ENCODE measurements at places on chromosomes 13 and 19.

DNA sequence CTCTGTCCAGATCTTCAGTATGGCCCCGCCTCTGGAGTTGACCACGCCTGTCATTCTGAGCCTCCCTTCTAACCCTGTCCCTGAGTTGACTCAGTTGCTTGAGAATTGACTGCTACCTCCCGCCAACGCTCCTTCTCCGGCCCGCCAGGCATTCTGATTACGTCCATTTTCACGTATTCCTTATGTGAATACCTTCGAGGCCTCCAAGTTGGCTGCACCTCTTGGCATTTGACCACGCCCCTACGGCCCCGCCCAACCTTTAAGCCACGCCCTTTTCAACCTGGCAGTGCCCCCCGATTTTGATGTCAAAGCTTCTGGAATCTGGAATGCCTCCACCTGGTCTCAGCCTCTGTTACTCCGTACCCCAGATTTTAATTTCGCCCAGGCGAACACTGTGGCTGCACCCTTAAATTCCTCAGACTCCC lies 1.7 kb upstream of the EML2 start:
- DNase-seq = no peak

GRCh38 chr13:62033934-62034333 lies 618.3 kb upstream of the PCDH20 start:
- DNase-seq = no peak

GRCh38 chr13:50195045-50195444 lies 179.8 kb downstream of the KCNRG start:
- no peak for DNase-seq

DNA sequence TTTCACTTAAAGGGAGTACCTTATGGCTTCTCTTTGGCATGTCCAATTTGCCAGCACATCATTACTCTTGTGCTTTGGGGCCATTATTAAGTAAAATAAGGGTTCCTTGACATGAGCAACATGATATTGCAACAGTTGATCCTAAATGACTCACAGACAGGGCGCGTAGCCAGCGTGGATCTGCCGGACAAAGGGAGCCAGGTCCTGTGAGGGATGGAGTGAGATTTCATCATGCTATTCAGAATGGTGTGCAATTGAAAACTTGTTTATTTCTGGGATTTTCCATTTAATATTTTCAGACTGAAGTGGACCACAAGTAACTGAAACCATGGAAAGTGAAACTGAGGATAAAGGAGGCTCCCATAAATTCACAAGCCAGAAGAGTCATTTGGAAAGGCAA lies 48.6 kb upstream of the WASF3 start:
- no peak for DNase-seq

DNA sequence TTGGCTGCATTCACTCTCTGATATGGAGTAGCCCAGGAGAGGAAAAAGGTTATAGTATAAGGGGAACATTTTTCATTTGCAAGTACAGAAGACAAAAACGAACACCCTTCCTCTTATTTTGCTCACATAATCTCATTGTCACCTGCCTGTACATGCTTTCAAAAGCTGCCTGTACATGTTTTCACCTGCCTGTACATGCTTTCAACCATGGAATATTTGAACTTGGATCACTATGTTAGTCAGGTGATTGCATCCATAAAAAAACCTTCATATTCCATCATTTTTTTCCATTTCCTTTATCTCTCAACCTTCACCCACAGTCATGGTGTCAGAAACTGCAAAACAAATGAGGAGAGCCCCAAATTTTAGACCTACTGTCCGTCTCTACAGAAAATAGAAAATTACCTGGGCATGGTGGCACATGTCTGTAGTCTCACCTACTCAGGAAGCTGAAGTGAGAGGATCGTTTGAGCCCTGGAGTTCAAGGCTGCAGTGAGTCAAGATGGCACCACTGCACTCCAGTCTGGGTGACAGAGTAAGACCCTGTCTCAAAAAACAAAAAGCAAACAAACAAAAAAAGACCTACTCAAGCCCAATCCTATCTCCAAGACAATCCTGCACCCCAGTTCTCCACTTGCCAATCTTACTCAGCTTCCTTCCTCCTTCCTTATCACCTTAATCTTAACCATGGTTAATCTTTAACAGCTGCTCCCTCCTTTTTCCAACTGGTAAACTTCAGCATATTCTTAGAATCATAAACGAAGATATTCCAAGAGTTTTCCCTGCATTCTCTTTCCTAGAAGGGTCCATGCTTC lies 11.6 kb downstream of the IGFL2 start:
- DNase-seq = no peak

DNA sequence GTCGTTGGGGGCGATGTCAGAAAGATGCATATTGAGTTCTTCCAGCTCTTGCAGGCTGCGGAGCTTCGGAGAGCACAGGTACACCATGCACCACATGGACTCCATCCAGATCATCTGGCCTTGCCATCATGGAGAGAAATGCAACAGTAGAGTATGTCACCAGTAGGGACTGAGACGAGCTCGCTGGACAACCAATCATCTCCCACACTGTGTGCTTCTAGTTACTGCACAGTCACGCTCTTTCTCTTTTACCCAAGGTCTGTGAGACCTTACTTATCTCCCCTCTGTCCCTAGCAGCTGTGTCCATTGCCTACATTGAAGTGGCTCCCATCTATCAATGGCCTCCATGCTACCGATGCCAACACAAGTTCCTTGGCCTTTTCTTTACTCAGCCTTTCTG lies 90.5 kb downstream of the C13orf42 start:
- DNase-seq = no peak

GRCh38 chr13:75715601-75716523 lies 79.7 kb downstream of the LMO7 start:
- no peak for DNase-seq

DNA sequence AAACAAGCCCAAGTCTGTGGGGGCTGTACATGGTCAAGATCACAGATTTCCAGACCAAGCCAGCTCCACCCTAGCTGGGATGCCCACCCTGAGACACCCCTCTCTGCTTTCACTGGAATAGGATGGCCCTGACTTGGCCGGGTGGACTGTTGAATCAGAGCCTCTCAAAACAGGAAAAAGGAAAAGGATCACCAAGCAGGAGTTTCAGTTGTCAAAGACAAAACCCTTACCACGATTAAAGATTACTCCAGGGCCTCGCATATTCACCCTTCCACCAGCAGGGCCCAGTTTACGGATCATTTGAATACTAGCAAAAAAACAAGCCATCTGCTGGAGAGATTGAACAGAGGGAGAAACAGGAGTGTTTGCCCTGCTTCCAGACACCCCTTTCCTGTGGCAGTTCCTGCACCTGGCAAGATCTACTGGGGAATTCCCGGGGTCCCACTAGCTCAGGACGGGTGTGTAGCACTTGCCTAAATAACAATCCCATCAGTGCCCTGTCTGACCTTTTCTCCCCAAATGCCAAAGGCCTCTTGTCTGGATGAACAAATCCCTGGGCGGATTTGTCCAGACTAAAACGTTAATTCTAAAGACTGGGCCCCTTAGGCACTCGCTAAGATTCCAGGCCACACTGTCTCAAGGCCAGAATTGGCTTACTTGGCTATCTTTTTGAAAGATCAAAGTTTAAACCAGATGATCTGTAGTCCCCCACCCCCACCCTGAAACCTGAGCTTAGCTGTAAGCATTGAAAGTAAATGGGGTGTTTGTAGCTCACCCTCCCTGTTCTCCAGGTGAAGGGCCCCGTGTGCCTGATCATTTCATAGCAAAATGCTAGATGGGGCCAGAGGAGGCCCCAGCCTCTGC lies 38.4 kb downstream of the ACTN4 start:
- no peak for DNase-seq

- no peak for DNase-seq
These were observed 7.1 kb upstream of the DPP9 start for GRCh38 chr19:4730740-4731171.

DNA sequence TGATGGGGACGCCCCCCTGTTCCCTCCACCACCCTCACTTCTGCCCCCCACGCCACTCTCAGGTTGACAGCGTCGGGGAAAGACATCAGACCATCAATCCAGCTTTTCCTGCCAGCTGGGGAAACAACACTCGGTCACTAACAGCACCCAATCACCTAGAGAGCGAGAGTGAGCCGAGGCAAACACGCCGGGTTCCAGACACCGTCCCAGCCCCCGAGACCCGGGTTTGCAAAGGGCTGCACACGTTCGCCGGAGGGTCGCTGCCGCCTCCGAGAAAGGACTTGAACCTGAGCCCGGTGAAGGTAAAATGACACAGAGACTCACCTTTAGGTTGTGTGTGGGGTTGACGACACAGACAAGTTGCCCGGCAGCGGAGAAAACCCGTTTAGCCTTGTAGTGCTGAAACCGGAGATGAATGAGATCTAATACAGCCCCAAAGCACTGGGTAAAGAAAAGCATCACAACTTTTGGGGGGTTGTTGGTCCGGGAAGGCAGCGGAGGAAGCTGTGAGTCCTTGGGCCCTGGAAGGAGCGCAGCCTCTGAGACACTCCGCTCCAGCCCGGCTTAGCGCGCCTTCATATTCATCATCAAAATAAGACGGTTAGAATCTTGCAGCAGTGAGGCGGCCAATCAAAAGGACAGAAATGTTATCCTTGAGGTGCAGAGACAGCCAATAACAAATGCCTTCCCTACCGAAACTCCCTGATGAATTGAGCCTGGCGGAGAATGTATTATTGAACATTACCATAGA lies at the start of gene SIAH3:
SIAH3 (minus strand) TSS at position 583 of the 751 bp plus-strand sequence; CDS start at position 459, 124 bp downstream.
- peak; percentile 32 for DNase-seq

DNA sequence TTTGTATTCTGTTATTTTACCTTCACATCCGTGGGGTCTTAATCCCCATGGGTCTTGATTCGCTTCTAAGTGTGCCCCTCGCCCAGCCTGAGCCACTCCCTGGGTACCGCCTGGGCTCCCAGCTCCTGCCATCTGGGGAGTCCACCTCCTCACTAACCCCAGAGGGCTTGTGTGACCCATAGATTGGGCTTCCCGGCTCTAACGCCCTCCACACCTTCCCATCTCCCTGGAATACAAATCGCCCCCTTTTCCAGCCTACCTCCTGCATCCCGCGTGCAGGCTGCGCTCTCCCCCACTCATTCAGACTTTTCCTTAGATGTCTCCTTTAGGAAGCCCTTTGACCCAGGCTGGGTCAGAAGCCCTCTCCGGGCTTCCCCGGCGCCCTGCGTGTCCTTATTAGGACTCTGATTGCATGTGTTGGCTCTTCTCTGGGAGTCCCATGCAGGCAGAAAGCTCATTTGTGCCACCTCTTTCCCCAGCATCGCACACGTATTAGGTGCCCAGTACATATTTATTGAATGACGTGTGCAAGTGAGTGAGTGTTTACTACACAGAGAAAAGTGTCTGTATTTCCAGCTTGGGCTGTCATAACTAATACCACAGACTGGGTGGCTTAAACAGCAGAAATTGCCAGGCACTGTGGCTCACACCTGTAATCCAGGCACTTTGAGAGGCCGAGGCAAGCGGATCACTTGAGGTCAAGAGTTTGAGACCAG lies 757 bp downstream of the CCDC124 start:
- no peak for DNase-seq

DNA sequence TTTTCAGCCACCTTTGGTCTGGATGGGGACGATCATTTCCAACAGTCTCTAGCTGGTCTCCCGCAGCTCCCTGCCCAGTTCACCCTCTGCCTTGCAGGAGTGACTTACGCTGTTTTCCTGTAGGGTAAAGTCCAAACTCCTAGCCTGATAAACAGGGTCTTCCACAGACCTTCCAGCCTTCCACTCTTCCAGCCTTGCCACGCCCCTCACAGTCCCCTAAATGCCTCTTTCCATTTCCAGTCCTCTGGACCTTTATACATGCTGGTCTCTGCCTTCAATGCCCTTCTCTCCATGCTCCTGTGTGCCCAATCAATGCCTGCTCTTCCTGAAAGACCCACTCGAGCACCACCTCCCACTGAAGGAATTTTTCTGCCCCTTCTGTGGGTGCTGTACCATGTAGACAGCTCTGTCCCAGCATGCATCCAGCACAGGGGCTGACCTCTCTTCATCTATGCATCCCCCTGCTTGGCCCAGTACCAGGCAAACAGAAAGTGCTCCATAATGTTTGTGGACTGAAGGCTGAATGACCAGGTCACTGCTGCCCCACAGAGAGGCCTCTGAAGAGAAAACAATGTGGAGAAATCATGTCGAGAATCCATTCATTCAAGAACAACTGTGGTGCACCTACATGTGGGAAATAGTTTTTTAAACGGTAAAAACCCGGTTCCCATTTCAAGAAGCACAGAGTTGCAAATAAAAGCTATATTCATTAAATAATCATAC lies 4.6 kb downstream of the ATP7B start:
- no peak for DNase-seq

GRCh38 chr13:45691667-45692066 lies 10.5 kb upstream of the CBY2 start:
- DNase-seq = no peak

DNA sequence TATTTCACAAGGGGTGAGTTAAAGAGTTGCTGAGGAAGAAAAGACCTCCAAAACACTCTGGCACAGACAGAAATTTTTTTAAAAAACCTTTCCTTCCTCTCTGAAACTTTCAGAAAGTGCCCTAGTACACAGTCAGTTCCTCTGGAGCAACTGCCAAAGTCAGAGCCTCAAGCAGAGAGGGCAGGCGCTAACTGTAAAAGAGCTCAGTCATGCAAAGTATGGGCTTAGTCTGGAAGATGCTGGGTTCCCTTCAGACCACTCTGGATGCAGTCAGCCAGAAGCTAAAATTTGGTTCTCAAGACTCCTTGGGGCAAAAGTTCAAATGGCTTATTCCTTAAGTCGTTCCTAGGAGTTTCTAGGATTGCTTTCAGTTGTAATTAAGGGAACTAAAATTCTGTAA lies 671.6 kb downstream of the PCDH9 start:
- DNase-seq = no peak

DNA sequence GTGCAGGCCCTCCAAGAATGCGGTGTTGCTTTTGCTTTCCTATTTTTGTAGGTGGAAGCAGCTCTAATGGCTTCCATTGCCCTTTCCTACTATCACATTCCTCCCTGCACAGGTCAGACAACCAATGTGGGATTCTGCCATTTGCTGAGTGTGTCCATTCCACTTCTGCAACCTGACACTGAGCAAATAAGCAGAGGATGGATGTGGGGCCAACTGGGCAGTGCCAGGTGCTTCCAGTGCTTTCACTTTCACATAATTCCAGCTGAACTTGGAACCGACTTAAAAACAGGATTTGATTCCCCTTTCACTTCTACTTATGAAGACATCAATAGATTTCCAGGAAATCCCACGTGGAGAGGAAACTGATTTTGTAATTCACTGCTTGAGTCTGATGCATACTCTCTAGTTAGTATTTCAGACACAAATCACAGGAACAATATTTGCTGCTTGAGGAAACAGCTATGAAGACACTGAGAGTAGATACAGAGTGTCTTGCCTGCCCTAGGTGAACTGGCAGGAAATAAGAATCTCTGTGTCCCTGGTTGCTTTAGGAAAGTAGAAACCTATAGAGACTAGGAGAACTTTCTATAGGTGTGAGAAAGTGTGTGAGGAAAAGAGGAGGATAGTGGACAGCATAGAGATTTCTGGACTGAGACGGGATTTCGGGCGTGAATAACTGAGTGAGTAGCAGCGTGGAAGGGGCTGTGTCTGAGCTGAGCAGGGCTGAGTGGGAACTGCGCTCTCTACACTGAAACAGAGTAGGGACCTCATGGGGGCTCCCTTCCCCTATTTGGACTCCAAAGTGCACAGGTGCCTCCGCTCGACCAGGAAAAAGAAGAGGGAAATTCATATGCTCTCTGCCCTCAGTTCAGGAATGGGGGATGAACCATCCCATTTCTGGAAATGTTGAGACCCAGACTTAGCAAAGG lies 22.5 kb downstream of the LGALS16 start:
- no peak for DNase-seq
